ENCODE measurements at places on chromosomes 12 and 14.
A peak's percentile ranks its signal among the peaks of the same experiment; 100 is the strongest.

DNA sequence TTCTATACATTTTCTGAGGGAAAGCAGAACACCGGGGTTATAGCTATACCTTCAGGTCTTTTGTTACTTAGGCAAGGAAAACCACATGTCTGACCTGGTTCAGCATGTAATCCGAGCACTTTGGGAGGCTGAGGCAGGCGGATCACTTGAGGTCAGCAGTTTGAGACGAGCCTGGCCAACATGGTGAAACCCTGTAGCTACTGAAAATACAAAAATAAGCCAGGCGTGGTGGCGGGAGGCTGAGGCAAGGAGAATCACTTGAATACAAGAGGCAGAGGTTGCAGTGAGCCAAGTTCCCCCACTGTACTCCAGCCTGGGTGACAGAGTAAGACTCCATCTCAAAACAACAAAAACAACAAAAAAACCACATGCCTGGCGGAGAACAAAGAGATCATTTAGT is 177.6 kb downstream of the ACSS3 start:
- no peak for DNase-seq

- peak; percentile 38 for DNase-seq
Observed at GRCh38 chr14:50521912-50522341, 10.4 kb downstream of the MAP4K5 start.

DNA sequence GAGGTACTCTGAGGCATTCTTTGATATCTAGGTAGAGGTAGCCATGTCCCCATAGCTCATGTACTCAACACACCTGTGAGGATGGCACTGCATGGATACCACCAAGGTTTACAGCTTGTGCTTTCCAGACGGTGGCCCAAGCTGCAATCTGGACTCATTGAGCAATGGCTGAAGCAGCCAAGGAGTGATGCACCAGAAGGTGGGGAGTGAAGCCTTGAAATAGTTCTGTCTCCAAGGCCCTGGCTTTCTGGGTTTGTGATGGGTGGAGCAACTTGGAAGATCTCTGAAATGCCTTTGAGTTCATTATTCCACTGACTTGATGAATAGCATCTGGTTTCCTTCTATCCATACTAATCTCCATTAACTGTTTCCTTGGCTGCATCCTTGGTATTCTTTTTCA is 290.0 kb upstream of the NOVA1 start:
- no peak for DNase-seq

- peak; percentile 22 for DNase-seq
Observed at GRCh38 chr14:79278798-79279644, 932.3 kb downstream of the DIO2 start.

DNA sequence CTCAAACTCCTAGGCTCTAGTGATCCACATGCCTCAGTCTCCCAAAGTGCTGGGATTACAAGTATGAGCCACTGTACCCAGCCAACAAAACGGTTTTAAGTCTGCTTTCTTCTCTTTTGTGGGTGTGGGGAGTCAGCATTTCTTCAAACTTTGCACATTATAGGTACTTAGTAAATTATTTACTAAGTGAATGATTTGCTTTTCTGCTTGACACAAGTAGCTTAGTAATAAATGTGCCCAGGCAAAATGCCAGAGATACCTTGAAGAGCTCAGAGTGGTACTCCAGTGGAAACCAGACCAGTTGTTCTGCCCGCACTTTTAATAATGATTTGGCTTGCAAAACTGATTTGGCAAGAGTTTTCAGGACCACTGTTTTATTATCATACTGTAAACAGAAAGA is 15.0 kb downstream of the DEPDC4 start:
- DNase-seq: no peak

- DNase-seq: no peak
Observed at GRCh38 chr14:53062856-53063255, 90.3 kb downstream of the DDHD1 start.

- DNase-seq: no peak
Observed at GRCh38 chr14:90654831-90655276, 161.4 kb downstream of the TTC7B start.

DNA sequence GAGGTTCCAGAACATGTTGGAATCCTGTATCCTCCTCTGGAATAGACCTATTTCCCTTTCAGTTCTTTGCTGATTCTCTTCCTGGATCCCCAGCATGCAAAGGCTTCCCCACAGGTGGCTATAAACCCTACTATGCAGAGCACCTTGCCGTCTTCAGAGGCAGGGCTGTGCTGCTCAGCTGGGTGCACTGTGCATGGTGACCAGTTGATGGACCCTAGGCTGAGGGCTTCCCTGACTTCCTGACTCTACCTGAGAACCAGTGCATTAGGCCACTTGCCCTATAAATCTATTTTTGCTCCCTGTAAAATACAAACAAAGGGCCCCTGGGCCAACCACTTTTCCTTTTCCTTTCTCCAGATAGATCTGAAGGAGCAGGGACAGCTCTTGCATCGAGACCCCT is 14.1 kb downstream of the ZNF219 start:
- DNase-seq: no peak
